ENCODE measurements at places on chromosomes 7 and 10.

GRCh38 chr10:94000638-94001415, 7.1 kb downstream of the PLCE1 start:
- no peak for DNase-seq

DNA sequence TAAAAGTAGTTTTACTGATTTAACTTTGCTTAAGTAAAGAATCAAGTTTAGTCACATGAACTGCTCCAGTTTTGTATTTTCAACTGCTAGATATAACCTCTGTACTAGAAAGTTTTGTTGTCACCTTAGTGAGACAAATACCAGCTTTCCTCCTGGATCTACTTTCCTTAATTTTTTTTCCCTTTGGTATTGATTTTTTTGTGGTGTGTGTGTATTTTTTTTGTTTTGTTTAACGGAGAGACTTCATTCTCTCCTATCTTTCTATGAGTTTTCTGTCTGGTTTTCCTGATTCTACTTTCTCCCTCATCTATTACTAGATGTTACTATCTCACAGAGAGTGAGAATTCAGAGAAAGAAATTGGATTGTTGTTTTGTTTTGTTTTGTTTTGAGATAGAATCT, 52.0 kb downstream of the TASOR2 start:
- DNase-seq, result no peak

DNA sequence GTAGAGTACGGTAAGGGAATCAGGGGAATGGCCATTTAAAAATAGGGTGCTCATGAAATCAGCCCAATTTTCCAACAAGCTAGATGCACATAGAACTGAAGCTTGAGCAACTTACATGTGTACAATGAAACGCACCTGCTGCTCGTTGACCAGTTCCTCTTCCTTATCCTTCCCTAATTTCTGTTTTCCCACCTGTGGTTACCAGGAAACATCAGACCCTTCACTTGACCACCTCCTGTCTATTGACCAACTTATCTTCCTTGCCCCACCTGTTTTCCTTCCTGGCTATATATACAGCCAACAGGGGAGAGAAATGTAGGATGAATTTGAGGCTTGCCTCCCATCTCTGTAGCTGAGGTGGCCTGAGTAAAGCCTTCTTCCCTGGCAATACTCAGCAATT, 37.8 kb upstream of the RAPGEF5 start:
- no peak for DNase-seq

DNA sequence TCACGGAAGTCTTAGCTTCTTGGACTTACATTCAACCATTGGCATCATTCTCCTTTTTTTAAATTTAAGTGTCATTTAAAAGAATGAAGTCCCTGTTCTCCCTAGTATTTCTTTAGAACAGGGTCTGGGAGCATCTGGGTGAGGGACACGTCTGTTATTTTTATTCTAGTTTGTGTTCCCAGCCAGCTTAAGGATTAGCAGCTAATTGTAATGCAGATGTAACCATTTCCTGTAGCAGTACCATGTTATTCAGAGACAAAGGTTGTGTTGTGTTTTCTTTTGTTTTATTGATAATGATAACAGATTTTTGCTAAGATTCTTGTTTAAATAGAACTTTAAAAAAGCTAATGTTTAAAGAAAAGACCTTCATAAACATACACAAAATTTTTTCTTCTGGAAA, 34.3 kb downstream of the BMS1 start:
- DNase-seq, result no peak

GRCh38 chr7:154795437-154795836, 207.5 kb downstream of the PAXIP1 start:
- no peak for DNase-seq

DNA sequence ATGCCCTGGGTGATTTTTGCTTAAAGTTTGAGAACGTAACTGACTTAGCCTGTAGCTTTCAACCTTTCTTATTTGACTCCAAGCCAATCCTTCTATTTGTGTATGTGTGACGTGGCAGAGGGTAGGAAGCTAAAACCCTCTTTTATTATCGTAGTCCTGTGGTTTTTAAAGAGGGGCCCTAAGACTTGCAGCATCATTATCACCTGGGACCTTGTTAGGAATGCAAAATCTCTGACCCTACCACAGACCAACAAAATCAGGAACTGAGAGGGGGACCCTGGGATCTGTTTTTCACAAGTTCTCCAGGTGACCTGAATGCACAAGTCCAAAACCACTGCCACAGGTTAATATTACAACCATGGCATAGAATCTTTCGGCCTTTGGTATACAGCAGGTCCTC, 80.1 kb downstream of the OSBPL3 start:
- DNase-seq, result no peak

Measured in G401 (cell line).